WERI-Rb-1 (cell line): ENCODE measurements at places on chromosomes 7 and 10.

DNA sequence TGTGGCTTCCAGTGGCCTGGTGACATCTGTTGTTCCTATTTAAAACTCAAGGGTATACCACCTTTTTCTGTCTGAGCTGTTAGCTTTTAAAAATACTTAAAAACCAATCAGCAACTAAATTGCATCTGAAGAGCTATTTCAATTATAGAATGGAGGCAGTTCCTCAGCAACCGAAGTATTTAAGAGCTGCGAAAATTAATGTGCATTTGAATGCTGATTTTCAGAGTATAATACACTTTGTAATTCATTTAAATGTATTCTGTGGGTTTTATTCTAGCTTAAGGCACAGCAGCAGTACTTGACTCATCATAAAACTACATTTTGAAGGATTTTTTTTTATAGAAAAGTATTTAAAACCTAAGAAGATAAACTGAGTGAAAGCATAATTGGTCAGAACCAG lies 404.9 kb upstream of the PRKCQ start:
- DNase-seq, result no peak

DNA sequence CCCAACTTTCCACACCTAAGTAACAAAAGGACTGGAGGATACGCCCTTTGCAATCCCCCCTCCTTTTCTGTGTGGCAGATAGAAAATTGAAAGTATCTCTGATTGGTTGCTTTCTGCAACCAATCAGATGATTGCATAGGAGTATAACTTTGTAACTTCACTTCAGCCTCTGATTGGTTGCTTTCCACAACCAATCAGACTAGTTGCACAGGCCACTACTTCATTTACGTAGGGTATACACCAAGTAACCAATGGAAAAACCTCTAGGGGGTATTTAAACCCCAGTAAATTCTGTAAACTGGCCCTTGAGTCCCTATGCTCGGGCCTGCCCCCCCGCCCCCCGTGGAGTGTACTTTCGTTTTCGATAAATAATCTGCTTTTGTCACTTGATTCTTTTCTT lies 1080.4 kb downstream of the CNTNAP2 start:
- no peak for DNase-seq

- no peak for DNase-seq
These were observed 26.9 kb upstream of the EPHB6 start for GRCh38 chr7:142827951-142828500.

- DNase-seq, result no peak
These were observed 7.1 kb downstream of the ZNF736 start for GRCh38 chr7:64320547-64321513.

- DNase-seq, result peak; percentile 26
These were observed 101.9 kb downstream of the ELMO1 start for GRCh38 chr7:37346761-37347160.

GRCh38 chr10:57579926-57580325 lies 687.8 kb downstream of the IPMK start:
- DNase-seq, result peak; percentile 29

GRCh38 chr10:112793202-112793921 lies 156.7 kb upstream of the TCF7L2 start:
- DNase-seq, result no peak

DNA sequence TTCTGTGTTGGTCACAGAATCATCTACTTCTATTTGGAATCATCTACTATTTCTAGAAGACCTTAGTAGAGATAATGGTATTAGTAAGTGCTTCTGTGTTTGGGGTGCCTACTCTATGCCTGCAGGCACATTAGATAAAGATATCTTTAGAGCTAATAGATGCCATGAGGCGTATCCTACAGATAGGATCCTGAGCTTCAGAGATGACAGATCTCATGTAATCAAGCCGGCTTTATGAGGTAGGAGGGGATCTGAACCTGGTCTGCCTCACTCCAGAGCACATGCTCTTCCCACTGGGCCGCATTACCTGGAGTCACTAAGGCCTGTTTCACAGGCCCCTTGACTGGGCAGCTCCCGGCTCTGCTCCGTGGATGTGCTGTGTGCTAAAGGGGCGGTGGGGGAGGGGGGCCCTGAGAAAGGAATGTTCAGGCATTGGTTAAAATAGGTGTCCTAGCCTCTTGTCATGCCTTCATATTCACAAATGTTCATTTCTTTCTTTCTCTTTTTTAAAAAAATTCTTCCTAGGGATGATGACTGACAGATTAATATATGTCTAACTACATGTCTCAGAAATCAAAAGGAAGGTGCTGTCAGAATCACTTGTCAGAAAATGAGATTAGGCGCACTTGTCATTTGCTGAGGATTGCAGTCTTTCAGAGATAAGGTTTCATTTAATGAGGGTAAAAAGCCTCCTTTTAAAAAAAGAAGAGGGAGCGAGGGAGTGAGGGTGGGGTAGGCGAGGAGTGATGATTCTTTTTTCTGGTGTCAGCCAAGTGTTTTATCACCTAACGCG lies 458.0 kb upstream of the GALNT17 start:
- DNase-seq, result no peak

DNA sequence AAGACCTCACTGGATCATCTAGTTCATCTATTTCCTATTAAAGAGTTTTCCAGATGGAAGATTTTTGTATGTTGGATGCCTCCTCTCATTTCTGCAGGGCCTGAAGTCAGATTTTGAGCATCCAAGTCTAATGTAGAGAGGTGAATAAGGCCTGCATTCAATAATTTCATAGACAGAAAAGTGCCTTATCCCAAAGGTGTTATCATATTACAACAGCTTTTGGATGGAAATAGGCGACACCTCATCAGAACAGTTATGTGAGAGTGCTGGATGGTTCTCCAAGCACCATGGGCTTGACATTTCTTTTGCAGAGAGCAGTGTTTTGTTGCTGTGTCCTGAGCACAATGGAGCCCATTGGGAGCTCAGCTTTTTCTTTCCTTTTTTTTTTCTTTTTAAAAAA lies 162.4 kb upstream of the MEOX2 start:
- no peak for DNase-seq

GRCh38 chr10:91046869-91047268 lies 126.0 kb upstream of the ANKRD1 start:
- DNase-seq, result no peak

DNA sequence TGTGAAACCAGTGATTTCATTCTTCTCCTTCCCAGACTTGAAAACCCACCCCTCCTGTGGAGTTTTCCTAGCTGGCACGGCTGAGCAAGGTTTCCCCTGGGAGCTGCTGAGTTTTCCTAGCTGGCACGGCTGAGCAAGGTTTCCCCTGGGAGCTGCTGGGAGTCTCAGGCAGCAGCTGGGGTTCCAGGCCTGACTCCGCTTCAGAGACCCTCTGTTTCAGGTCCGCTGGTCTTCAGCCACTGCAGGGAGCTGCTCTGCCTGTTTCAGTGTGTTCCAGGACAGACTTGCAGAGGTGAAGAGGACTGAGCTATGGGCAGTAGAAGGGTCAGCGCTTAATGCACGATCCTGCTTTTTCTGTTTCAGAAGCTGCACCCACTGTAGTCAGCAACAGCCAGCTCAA lies 104.9 kb downstream of the XRCC2 start:
- no peak for DNase-seq

- DNase-seq, result no peak
These were observed 38.5 kb upstream of the WAC start for GRCh38 chr10:28494420-28494819.

DNA sequence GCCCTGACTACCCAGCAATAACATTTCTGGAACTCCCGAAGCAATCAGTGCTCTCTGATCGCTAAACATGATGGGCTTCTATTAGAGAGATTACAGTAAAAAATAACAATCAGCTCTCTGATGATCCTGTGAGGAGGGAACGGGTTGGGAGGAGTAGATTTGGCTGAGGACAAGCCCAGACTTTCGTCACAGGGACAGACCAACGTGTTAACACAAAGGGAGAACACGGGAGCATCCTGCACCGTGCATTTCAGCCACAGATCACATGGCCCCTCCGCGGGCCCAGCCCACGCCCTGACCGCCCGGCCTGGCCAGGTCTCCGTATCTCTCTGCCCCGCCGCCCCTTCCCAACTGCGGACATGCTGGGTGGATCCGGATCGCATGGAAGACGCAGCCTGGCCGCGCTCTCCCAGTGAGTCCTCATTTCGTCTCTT lies 95.0 kb upstream of the AGBL3 start:
- peak; percentile 72 for DNase-seq

GRCh38 chr10:49270565-49270964 lies 28.4 kb upstream of the C10orf71 start:
- no peak for DNase-seq

GRCh38 chr10:71748671-71749191 lies 24.6 kb downstream of the VSIR start:
- no peak for DNase-seq

DNA sequence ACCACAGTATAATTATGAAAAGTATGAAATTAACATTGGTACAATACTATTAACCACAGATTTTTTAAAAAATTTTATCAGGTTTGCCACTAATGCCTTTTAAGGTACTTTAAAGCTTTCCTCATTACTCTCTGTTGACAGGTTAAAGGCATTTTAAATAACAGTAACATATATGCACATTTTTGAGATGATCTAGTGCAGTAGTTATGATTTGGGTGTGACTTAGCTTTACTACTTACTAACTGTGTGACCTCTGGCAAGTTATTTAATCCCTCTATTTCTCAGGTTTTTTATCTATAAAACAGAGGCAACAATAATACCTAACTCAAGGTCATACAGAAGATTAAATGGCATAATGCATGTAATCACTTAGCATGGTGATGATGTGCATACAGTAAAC lies 94.8 kb downstream of the NT5C2 start:
- no peak for DNase-seq
